ENCODE measurements at places on chromosomes 12 and 14.

- no peak for DNase-seq
These were observed 207.0 kb downstream of the NAV3 start for GRCh38 chr12:78037707-78038106.

GRCh38 chr12:39043424-39043822 is 138.0 kb upstream of the CPNE8 start:
- no peak for DNase-seq

GRCh38 chr12:100908501-100908900 is 113.9 kb downstream of the ANO4 start:
- DNase-seq = no peak

DNA sequence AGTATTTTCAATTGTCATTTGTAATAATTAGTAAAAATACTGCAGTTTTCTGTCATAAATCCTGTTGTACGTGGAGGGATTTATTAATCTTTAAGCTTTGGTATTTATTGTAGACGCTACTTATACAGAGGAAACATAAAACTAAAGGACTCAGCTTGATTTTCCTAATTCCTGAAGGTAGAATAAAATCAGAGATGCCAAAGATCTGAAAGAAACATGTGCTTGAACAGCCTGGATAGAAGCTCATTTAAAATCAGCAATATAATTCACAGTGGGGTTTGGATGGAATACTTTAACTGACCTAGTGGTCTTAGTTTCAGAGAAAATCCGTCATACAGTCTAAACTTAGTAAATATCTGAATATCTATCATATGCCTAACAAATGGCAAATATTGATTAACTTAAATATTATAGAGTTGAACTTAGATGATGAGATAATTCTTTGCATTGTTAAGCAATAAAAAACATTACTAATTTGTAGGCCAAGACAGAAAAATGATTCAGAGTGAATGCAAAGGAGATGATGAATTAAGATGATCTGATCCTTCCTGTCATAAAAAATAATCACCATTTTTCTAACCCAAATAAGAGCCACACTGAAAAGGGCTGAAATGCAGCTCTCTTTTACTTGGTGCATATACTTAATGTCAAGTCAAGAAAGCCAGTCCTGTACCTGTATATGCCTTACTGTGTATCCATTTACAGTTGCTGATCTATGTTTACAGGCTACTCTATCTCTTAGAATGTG is 397.1 kb upstream of the DCN start:
- DNase-seq = no peak

- no peak for DNase-seq
These were observed 21.0 kb downstream of the DLK1 start for GRCh38 chr14:100747736-100748135.

- DNase-seq = no peak
These were observed 5.1 kb downstream of the AMHR2 start for GRCh38 chr12:53428741-53429140.

- no peak for DNase-seq
These were observed 392.9 kb downstream of the NOVA1 start for GRCh38 chr14:26204728-26205479.

GRCh38 chr12:26809611-26810285 is 23.2 kb downstream of the ITPR2 start:
- no peak for DNase-seq
